ENCODE measurements at places on chromosomes 11 and 22.

DNA sequence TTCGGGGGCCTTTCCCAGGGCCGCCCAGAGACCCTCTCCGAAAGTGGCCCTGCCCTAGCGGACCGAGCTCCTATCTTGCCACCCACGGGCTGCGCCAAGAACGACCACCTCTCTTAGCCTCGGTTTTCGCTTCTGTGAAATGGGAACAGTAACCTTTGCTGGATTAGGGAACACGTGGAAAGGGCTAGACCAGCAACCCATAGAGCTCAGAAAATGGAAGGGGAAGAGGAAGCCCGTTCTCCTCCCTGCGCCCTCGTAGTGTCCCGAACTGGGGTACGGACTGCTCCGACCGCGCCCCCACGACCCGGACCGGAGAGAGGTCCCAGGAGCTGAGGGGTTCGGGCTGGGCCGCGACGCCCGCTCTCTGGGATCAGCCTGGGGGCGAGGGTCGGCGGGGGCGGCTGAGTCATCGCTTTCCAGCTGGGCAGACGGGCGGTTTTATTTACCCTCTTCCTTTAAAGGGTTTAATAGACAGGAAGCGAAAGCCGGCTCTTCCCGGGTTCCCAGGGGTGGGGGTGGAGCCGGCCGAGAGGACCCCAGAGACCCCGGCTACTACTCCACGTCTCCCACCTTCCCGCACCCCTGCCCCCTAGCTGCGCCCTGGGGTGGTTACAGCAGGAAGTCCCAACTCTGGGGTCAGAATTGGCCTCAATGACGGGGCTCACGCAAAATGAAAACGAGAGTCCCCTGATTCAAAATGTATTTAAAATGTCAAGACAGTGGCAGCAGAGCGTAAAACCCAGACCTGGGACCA, 907 bp upstream of the PHLDA2 start:
- peak; percentile 71 for DNase-seq

GRCh38 chr22:45196926-45197605, 33.3 kb downstream of the NUP50 start:
- DNase-seq = no peak

DNA sequence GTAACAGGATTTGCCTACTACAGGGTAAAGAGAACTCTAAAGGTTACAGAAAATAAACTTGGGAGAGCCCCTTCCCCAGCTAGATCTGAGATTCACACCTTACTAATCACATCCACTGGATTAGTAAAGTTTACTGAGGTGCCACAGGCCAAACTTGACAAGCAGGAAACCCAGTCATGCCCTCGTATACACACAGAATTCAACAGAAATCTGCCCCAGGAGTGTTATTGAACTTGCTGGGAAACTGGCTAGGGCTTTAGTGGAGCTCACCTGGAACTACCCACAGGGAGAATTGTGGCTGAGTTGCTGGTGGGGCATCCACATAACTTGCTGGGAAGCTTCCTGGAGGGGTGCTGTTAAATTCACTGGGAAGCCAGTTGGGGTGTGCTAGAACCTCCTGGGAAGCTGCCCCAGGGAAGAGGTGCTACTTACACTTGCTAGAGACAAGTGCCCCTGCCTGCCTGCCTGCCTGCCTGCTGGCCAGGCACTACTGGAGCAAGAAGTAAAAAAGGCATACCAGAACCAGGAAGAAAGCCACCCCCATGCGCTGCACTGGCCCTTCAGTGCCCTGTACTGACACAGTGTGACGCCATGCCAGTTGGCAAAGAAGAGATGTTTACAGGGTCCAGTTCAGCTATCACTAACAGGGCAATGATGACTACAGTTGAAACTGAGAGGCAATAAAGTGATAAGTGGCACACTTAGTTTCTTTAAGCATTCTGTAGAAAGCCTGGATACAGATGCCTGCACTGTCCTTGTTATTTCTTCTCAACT, 106.5 kb downstream of the ALX4 start:
- no peak for DNase-seq

DNA sequence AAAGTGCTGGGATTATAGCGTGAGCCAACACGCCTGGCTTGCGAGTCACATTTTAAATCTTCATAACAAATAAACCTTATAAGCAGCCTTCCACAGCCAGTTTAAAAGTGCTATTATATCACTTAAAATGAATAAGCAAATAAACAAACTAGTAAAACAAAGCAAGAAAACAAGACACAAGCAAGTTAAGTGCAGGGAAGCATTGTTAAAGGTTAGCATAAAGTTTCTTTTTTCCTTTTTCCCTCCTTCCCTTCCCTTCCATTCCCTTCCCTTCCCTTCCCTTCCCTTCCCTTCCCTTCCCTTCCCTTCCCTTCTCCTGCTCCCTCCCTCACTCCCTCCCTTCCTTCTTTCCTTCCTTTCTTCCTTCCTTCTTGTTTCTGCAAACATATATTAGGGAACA, 278.7 kb downstream of the OPCML start:
- DNase-seq = no peak

DNA sequence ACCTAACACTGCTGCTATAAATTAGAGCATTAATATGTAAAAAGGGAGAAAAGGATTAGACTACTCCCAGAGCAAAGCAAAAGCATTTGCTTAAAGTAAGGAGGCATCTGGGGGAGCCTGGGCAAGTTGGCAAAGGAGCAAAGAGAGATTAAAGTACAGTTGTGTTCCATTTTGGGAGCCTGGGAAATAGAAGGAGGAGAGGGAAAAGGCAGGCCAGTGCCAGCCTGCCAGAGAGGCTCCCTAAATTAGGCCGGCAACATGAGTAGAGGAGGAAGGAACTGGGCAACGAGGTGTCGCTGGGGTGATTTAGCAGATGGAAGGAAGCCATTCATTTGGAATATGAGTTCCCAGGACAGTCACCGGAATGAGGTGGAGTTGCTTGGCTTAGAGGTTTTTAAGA, 186.2 kb upstream of the TBCEL start:
- DNase-seq = no peak

DNA sequence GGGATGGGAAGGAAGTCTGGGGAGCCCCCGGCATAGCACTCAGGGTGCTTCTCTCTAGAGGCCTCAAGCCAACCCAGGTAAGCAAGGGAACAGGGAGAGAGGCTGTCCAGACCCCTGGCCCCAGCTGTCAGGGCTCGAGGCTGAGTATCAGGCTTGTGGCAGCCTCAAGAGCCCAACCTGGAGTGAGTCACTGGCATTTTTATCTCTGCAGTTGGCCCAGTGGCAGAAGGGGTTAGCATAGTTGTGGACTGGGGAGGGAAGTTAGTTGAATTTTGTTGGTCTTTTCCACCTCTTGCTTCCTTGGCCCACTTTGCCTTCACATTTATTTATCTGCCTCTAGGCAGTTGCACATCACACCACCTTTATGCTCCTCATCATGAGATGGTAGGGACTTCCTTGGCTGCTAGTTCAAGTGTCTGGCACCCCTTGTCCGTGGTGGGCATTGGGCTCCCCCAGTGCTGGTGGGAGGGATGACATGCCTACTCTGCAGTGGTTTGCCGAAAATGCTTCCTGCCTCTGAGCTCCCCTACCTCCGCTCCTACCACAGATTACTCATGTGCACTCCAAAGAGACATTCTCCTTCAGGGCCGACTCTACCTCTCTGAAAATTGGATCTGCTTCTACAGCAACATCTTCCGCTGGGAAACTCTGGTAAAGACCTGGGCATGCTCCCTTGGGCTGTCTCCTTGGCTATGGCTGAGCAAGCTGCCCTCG, 60.1 kb downstream of the SCN3B start:
- no peak for DNase-seq

DNA sequence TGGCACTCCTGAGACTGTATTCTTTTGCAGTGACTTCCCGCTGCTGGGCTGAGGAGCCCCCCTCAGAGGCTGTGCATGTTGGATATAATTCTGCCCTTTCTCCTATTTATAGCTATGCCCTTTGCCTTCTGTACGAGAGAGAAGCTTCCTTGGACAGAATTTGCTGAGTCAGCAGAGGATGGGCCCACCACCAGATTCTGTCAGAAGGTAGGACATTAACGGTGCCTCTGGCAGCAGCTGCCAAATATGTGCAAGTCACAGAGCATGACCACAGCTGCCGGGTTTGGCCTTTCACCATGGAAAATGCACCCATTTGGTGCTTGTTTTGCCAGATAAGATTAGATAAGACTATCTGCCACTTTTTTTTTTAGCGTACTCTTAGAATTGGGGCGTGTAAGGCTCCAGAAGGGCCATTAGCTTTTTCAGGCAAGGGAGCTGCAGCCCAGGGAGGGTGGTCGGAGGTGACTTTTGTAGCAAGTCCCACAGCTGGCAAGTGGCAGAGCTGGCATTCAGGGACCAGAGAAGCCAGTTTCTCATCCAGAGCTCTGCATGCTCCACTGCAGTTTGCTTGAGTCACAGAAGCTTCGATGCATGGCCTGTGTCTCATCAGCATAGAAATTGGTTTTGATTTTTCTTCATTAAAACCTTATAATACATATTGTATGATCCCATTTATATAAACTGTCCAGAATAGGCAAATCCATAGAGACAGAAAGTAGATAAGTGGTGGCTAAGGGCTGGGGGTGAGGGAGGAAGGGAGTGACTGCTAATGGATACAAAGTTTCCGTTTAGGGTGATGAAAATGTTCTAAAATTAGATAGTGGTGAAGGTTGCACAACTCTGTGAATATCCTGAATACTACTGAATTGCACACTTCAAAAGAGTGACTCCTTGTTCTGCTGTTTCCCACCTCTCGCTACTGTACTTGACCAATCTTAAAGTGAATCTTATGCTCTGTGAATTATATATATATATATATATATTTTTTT, 15.8 kb downstream of the UPB1 start:
- no peak for DNase-seq

DNA sequence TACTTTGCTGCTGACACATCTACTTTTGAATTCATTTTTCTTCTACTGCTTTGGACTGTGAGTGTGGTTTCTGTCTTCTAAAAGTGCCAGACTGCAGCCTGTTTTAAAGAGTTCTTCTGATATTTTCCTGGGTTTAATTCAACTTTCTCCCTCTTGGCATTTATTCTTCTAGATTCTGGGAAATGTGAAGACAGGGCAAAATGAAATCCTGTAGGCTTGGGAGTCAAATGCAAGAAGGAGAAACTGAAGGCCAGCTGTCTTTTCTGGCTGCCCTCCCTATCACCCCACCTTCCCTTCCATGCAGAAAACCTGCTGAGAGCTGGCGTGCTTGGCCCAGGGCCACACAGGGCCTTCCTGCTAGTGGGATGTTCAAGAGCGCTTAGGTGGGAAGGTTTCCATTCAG, 7.6 kb downstream of the ZNF70 start:
- no peak for DNase-seq

DNA sequence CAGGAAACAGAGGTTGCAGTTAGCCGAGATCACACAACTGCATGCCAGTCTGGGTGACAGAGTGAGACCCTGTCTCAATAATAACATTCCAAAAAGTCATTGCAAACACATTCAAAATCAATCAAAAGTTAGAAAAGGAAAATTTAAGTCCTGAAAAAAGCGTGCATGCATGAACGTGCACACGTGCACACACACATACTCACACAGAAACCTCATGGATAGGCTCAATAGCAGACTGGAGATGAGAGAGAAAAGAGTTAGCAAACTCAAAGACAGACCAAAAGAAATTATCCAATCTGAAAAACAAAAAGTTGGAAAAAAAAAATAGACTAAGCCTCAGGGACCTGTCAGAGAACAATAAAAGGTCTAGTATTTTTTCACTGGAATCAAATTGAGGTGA, 1005.6 kb downstream of the TBC1D22A start:
- no peak for DNase-seq
